ENCODE measurements at places on chromosomes 1 and 21. TPM values are rescaled to one million over a fixed set of nuclear protein-coding genes. Genes with fewer than 3 reads are reported as not detected.

Gene TMEM82
- not detected for total RNA-seq

Gene PLEKHN1
- total RNA-seq, result 6.8 TPM

Gene PLPP3
- total RNA-seq, result 2.2 TPM

Gene MRAP
- total RNA-seq, result not detected

Gene CKS1B
- total RNA-seq, result 289 TPM

Gene FCRL5
- total RNA-seq, result not detected

Gene CNR2
- not detected for total RNA-seq

Gene SPRR4
- not detected for total RNA-seq

Gene KCNE2
- total RNA-seq, result not detected

Gene UBE2U
- total RNA-seq, result not detected

Gene CYP2J2
- 4.3 TPM for total RNA-seq

Gene ACTL8
- not detected for total RNA-seq

Gene NTMT2
- total RNA-seq, result not detected

Gene ITLN2
- total RNA-seq, result not detected

Gene PLCH2
- 0.12 TPM for total RNA-seq

Gene FCMR
- total RNA-seq, result 0.65 TPM
